ENCODE measurements at places on chromosomes 12 and 14.

DNA sequence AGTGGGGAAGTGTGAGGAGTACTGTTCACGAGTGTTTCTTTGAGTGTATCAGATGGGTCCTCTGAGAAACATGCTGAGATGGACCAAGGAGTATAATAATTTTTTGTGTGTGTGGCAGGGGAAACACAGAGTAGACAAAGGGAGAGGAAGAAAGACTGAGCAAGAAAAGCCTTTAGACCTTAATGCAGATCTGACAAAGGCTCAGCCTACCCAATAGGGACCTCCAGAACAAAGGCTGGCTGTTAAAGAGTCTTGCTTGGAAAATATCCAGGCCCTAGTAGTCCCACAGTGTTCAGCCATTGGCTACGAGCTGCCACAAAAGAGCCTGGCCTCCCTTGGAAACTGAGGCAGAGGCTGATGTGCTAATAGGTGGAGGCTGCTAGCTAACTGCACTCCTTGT lies 13.5 kb downstream of the COQ5 start:
- no peak for DNase-seq

- peak; percentile 46 for DNase-seq
Observed at GRCh38 chr14:95098984-95099599, 58.2 kb downstream of the DICER1 start.

GRCh38 chr14:76267322-76268046 lies 108.5 kb upstream of the ESRRB start:
- DNase-seq, result no peak

GRCh38 chr12:11672256-11673191 lies 23.1 kb downstream of the ETV6 start:
- no peak for DNase-seq
